ENCODE measurements at places on chromosomes 11 and 22. TPM values are rescaled to one million over a fixed set of nuclear protein-coding genes. Genes with fewer than 3 reads are reported as not detected.

CASP1 gene
- total RNA-seq: 32.0 TPM

CLMP gene
- 7.1 TPM for total RNA-seq

FGF3 gene
- total RNA-seq: not detected

MS4A6A gene
- total RNA-seq: 2.9 TPM

KDM2A gene
- 55.2 TPM for total RNA-seq

PHLDA2 gene
- total RNA-seq: 67.4 TPM

HEPHL1 gene
- not detected for total RNA-seq

BIK gene
- total RNA-seq: 0.58 TPM

SCO2 gene
- 2.6 TPM for total RNA-seq

PLEKHB1 gene
- 0.58 TPM for total RNA-seq

GSTT2B gene
- total RNA-seq: 3.0 TPM

KCNE3 gene
- total RNA-seq: 1.4 TPM

CCDC116 gene
- total RNA-seq: 0.35 TPM

RBMXL2 gene
- not detected for total RNA-seq

EHF gene
- total RNA-seq: not detected

KCNJ11 gene
- total RNA-seq: 1.0 TPM

RASD2 gene
- total RNA-seq: 0.29 TPM

FAR1 gene
- total RNA-seq: 51.0 TPM

PLAAT2 gene
- not detected for total RNA-seq

CNTN5 gene
- total RNA-seq: not detected

Measured in glomerular endothelial cell (primary cell).